ENCODE measurements at places on chromosomes 11 and 22.

- no peak for DNase-seq
These were observed 617 bp upstream of the ALKBH3 start for GRCh38 chr11:43879789-43880639.

DNA sequence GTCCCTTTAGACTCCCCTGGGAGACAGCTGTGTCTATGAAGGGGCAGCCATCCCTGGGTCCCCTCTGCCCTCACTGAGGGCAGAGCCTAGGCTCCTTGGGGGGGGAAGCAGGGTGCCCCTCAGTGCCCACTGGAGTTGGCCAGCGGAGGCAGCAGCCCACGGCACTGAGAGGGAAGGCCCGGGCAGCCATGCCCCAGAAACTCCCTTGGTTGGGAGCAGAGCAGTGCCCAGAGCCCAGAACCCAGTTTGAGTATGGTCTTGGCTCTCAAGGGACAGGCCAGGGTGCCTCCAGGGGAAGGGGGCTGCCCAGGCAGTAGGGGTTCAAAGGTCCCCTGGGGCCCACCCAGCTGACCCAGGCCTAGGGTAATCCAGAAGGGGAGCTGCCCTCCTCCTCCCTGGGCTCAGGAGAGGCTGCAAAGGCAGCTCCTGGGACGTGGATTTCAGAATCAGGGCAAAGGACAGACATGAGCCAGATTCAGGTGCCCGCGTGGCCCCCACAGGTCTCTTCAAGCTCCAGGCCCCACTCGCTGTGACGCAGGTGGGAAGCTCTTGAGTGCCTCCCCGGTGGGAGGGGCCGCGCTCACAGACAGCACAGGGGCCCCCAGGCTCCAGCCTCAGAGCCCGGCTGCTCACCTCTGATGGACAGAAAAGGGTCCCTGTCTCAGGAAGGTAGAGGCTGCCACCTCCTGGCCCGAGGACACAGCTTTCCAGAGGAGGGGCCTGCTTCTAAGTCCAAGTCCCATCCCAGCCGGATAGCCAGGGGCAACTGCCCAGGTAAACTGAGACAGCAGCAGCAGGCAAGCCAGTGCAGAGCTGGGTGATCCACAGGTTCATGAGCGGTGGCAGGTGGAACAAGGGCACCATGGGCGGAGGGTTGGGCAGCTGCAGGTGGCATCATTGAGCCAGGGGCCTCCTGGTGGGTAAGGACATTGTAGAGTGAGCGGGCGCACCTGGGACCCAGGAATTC is 2.6 kb downstream of the C11orf21 start:
- no peak for DNase-seq

- no peak for DNase-seq
These were observed 6.0 kb upstream of the IFT27 start for GRCh38 chr22:36781656-36782627.

- no peak for DNase-seq
These were observed 12.8 kb downstream of the AQP11 start for GRCh38 chr11:77602381-77603088.

GRCh38 chr11:95469258-95469657 is 238.3 kb upstream of the SESN3 start:
- no peak for DNase-seq

GRCh38 chr22:28430466-28431025 is 249.1 kb downstream of the TTC28 start:
- DNase-seq: no peak

GRCh38 chr22:32473388-32473952 is 1.1 kb upstream of the FBXO7 start:
- DNase-seq: no peak

- no peak for DNase-seq
These were observed 13.0 kb downstream of the APBB1 start for GRCh38 chr11:6405846-6406245.

- no peak for DNase-seq
These were observed 15.3 kb downstream of the ATP6V1E1 start for GRCh38 chr22:17613280-17613679.

- DNase-seq: no peak
These were observed 812.9 kb downstream of the JRKL start for GRCh38 chr11:97202613-97203292.

GRCh38 chr11:12958986-12959385 is 50.1 kb upstream of the RASSF10 start:
- DNase-seq: no peak

DNA sequence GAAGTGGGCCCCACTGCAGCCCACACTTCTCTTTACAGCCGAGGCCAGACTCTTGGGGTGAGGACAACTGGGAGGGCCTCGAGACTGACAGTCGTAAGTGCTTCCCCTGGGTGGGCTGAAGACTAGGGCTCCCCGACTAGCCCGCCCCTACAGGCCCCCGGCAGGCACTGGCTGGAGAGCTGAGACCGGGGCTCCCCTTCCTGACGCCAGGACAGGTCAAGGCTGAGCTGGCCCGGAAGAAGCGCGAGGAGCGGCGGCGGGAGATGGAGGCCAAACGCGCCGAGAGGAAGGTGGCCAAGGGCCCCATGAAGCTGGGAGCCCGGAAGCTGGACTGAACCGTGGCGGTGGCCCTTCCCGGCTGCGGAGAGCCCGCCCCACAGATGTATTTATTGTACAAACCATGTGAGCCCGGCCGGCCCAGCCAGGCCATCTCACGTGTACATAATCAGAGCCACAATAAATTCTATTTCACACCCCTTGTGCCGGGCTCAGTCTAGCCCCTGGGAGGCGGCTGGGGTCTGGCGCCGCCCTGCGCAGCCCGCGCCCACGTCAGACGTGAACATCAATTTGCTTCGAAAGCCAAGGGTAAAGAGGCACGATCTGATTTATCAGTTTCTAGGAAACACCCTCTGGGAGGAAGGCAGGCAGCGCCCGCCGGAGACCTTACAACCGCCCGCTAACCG is 13.5 kb downstream of the SCYL1 start:
- DNase-seq: no peak

GRCh38 chr11:44574610-44575287 is 9.3 kb downstream of the CD82 start:
- peak; percentile 38 for DNase-seq

DNA sequence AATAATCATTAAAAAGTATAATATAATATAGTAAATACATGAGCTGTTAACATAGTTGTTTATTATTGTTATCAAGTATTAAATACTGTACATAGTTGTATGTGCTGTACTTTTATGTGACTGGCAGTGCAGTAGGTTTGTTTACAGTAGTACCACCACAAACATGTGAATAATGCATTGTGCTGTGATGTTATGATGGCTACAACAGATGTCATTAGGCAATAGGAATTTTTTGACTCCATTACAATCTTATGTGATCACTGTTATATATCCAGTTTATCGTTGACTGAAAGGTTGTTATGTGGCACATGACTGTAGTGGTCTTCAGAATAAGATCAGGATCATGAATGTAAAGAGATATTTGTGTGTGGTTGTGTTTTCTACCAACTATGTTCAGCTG is 577.8 kb downstream of the JRKL start:
- no peak for DNase-seq

DNA sequence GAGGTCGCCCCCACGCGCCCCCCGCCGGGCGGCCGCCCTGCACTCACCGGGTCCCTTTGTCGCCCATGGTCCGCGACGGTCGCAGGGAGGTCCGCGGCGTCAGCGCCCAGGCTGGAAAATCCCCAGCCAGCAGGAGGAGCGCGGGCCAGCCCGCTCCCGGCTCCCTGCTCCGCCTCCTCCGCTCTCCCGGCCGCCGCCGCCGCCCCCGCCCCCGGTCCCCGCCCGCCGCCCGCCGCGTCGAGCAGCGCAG is at the start of gene ARRB1:
ARRB1 (minus strand) TSS at position 121 of the 250 bp plus-strand sequence; CDS start at position 67, 54 bp downstream.
- no peak for DNase-seq

DNA sequence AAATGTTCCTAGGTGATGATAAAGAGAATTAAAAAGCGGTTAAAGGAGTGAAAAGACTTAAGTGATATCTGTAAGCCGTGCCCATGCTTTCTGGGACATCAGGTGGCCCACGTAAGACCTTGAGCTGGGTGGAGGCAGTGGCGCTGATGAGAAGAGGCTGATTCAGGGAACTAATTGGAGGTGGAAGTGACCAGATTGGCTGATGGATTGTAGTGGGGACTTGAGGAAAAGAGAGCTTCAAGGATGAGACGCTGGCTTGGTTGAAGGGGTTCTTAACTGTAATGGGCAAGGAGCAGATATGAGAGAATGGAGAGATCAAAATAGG is 69.1 kb upstream of the EP300 start:
- no peak for DNase-seq

DNA sequence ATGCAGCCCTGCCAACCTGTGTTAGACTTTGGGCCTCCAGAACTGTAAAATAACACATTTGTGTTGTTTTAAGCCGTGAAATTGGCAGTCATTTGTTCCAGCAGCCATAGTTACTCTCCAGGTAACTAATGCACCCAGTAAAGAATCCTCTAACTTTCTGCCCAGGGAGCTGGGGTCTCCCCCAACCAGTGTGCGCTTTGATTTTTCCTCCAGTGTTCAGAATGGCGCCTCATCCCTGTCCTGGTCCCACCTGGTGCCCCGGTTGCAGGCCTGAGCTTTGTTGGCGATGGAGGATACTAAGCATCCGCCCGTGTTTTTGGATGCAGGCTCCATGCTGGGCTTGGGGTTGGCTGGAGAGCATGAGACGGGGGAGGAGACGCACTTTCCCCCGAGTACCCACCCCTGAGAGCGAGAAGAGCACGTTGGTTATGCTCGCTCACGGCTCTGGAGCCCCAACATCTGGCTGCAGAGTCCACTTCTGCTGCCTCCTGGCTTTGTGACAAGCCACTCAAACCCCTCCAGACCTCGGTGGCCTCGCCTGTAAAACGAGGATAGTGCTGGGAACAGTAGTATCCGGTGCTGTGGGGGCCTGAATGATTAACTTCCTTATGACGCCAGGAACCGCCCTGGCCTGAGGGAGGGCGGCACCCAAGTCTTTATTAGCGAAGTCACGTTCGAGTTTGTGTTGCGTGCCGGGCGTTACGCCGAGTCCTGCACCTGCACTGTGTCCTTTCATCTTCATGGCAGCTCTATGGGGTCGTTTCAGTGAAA is 25.8 kb downstream of the MRGPRD start:
- DNase-seq: no peak

GRCh38 chr11:396511-396947 is 2.5 kb downstream of the PKP3 start:
- DNase-seq: no peak

DNA sequence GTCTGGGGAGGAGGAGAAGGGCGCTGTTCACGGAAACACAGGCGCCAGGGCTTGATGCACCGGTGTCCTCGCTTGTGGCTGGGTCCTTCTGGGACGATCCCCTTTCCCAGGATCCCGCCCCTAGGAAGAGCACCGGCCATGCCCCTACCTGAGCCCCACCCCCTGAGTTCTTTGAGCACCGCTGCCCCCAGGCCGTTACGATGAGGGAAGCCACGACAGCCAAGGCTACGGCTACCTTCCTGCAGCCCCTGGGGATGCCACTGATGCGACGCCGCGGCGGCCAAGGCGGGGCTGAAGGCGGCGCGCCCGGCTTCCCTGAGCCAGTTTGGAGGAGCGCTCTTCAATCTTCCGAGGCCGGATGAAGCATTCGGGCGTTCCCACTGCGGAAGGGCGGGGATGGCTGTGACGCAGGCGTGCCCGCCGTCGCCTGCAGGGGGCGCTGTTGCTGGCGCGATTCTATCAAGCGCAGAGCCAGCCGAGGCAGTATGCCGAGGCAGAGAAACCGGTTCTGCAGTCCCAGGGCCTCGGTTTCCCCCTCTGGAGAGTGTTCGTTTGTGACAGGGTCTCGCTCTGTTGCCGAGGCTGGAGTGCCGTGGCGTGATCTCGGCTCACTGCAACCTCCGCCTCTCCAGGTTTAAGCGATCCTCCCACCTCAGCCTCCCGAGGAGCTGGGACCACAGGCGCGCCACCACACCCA is 9.7 kb upstream of the NEFH start:
- no peak for DNase-seq

DNA sequence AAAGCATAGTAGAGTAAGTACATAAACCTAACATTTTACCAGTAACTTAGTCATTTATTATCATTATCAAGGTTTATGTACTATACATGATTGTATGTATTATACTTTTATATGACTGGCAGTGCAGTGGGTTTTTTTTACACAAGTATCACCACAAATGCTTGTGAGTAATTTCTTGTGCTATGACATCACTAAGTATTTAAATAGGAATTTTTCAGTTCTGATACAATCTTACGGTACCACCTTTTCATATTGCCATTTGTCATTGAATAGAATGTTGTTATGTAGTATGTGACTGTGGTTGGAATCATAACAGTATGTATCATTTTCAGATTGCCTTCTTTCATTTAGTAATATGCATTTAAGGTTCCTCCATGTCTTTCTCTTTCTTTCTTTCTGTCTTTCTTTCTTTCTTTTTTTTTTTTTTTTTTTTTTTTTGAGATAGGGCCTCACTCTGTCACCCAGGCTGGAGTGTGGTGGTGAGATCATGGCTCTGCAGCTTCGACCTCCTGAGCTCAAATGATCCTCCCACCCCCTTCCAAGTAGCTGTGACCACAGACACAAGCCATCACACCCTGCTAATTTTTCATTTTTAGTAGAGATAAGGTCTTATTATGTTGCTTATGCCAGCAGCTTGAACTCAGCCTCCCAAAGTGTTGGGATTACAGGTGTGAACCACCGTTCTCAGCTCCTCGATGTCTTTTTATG is 18.6 kb downstream of the ATM start:
- no peak for DNase-seq

DNA sequence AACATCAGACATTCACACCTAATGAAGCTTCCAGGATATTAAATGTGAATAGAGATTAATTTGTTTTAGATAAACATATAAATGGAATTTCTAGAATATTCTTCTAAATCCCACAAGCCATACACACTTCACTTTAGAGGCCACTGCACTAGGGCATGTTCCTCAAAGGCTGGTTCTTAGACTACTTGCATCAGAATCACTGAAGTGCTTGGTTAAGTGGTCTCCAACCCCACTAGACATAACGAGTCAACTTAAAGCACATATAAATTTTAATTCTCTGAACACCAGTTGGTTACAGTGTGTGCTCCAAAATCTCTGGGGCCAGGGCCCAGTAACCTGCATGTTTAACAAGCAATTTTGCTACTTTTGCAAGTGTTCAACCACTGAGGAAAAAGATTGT is 7.9 kb upstream of the ALKBH8 start:
- no peak for DNase-seq
